Esophagus squamous epithelium (tissue), 5 donors: ENCODE measurements at places on chromosomes 5 and 9.

GRCh38 chr5:1104327-1105006 is 7.4 kb downstream of the SLC12A7 start:
- no peak for DNase-seq

- DNase-seq: no peak
These were observed 98.3 kb downstream of the PPARGC1B start for GRCh38 chr5:149828161-149829011.

GRCh38 chr5:124408738-124409453 is 337.5 kb downstream of the ZNF608 start:
- DNase-seq: no peak

DNA sequence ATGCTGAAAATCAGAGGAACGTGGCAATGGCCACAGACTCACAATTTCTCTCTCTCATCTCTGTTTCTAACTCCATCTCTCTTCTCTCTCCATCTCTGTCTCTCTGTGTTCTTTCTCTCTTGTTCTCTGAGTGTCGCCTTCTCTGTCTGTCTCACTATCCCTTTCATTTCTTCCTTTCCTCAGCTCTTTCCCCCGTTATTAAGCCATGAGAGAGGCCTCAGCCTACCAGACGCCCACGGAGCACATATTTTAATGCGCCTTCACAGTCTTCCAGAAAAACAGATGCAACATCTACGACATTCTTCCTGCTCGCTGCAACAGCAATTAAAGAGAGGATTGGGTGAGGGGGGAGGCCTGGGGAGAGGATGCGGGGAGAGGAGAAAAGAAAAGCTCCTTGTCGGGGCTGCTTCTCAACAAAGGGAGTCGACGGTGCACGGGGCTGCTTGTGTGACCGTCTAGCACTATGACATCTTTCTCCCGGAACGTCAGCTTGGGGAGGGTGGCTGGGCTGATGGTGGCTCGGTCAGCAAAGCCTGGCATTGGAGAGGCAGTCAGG is 37.7 kb upstream of the NEURL1B start:
- DNase-seq: no peak

DNA sequence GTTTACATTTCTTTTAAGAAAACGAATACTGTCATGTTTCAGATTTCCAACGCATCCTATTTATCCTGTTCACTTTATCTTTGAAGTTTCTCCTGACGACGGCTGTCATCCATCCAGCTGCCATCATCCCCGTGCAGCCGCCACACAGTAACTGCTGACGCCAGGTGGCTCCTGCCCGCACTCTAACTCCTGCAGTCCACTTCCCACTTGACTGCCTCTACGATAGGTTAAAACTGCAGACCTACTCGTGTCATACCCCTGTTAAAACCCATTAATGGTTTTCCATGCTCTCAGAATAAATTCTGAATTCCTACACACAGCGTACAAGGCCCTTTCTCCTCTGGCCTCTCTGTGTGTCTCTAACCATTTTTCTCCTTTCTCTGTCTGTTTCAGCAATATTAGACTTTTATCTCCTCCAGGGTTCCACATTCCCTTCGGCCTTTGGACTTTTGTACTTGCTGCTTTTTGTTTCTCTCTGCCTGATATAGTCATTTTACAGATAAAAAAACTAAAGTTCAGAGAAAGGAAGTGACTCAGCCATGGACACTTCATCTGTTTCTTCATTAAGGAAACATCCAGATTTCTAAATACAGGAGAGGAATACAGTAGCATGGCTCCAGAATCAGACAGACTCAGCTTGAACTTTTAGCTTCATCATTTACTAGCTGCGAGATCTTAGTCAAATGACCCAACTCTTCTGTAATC is 84.9 kb downstream of the ADAMTS12 start:
- no peak for DNase-seq

DNA sequence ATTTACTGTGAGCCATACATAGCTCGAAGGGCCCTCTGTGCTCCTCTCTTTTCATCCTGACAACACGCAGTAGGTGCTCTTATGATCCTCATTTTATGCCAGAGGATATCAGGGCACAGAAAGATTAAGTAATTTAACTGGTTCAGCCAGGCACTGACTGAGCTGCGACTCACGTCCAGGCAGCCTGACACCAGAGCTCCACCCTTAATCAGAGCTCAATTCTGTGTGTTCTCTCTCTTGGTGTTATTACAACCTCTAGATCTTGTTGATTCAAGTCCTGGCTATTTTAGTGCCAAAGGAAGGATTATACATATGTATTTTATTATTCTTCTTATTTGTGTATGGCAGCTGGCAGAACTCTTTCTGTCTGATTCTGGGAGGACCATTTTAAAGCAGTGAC is 59.7 kb downstream of the OSMR start:
- no peak for DNase-seq

DNA sequence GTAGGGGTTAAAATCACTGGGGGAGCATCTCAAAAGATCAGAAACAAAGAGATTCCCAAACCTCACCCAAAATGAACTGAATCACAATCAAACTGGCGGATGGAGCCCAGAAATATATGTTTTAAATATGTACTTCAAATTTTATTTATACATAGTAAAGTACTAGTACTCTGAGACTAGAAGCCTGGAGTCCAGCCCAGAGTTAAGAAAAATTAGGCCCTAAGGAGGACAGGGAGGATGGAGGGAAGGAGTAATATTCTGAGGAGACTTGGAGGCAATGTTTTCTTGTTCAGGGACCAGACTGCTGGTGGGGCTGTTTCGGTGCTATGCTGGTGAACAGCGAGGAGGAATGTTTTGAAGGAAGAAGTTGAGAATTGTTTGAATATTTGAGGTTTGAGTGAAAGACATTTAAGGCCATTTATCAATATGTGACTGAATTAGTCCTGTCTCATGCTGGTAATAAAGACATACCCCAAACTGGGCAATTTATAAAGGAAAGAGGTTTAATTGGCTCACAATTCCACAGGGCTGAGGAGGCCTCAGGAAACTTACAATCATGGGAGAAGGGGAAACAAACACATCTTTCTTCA is 552.4 kb upstream of the DAB2 start:
- DNase-seq: no peak

DNA sequence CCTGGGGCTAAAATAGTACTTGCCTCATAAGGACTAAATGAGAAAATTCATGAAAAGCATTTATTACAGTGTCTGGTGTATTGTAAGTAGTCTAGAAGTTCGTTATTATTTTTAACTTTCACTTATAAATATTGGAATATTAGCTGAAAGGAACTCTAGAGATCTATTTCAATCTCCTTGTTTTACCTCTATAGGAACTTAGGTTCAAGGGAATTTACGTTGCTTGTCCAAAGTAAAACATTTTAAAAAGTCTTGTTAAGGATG is 55.5 kb downstream of the GARNL3 start:
- no peak for DNase-seq

- no peak for DNase-seq
These were observed 44.6 kb upstream of the SEMA4D start for GRCh38 chr9:89542401-89543021.

DNA sequence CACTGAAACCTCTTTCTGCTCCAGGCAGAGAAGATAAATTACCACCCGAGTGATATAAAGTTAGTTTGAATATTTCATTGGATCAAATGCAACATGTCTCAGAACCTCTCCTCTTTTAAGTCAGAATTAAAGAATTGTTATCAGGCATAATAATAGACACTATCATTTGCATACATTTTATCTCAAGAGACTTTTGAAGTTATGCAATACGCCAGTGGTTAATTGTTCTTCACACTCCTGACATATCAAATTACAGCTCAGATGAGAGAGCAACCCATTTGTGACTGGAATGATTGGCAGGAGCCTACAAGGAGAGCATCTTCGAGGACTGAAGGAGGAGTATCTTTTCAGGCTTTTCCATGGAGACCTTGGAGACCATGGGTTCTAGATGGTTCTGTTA is 452.2 kb downstream of the KDM4C start:
- DNase-seq: no peak

DNA sequence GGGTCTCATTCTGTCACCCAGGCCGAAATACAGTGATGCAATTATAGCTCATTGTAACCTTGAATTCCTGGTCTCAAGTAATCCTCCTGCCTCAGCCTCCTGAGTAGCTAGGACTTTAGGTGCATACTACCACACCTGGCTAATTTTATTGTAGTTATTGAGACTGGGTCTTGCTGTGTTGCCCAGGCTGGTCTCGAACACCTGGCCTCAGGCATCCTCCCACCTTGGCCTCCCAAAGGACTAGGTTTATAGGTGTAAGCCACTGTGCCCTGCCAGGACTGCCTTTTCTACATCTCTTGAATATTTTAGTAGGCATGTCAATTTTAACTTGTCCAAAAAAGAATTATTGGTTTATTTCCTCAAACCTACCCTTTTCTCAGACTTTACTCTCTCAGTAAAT is 16.9 kb downstream of the DENND4C start:
- DNase-seq: no peak
